ENCODE measurements at places on chromosomes 7 and 10.
A peak's percentile ranks its signal among the peaks of the same experiment; 100 is the strongest.

- DNase-seq, result no peak
Measured at GRCh38 chr7:155343661-155344121, 46.0 kb downstream of the INSIG1 start.

- DNase-seq, result no peak
Measured at GRCh38 chr7:13770305-13770704, 219.2 kb downstream of the ETV1 start.

DNA sequence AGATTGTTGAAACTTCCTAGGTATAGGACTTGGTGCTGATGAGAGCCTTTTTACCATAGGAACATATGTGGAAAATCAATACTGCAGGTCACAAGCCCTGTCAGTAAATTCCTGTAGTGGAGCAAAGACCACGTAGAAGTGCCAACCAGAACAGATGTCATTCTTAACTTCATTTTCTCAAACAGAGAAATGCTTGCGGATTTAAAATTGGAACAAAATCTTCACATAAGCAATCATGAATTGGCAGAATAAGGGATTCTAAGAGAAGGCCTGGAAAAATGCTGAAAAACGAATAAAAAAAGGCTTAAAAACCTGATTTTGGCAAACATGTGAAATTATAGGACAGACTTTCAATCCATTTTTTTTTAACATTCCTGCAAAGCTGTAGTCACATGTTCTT, 80.8 kb upstream of the SMIM30 start:
- no peak for DNase-seq

GRCh38 chr10:86968271-86968993, at the start of gene ADIRF:
Gene ADIRF (plus strand): TSS chr10:86968482. CDS start chr10:86968545, 63 bp downstream.
- peak; percentile 55 for DNase-seq

DNA sequence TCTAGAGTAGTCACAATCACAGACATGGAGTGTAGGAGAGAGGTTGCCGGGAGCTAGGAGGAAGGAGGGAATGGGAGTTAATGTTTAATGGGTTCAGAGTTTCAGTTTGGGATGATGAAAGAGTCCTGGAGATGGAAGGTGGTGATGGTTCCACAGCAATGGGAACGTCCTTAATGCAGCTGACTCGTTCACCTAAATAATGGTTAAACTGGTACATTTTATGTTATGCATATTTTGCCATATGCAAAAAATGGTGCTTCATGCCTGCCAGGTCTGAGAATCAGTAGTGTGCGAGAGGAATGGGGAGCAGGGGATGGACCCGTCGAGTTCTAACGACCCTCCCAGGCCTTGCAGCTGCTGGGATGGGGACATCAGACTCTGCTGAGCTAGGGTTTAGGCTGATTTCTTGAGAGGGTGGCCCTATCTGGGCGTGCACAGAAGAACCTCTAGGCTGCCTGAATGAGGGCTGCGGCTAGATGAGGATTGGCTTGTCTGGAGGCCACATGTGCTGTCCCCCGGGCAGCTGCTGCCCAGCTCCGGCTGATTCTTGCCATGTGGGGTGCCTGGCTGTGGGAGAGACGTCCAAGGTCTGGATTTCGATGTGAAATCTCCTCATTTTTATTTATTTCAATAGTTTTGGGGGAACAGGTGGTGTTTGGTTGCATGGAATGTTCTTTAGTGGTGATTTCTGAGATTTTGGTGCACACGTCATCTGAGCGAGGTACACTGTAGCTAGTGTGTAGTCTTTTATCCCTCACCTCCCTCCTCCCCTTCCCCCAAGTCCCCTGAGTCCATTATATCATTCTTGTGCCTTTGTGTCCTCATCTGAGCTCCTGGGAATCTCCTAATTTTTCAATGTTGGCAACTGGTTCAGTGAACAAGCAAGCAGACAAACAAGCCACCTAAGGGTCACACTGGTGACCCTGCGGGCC, 116.0 kb downstream of the GRK5 start:
- DNase-seq, result no peak

DNA sequence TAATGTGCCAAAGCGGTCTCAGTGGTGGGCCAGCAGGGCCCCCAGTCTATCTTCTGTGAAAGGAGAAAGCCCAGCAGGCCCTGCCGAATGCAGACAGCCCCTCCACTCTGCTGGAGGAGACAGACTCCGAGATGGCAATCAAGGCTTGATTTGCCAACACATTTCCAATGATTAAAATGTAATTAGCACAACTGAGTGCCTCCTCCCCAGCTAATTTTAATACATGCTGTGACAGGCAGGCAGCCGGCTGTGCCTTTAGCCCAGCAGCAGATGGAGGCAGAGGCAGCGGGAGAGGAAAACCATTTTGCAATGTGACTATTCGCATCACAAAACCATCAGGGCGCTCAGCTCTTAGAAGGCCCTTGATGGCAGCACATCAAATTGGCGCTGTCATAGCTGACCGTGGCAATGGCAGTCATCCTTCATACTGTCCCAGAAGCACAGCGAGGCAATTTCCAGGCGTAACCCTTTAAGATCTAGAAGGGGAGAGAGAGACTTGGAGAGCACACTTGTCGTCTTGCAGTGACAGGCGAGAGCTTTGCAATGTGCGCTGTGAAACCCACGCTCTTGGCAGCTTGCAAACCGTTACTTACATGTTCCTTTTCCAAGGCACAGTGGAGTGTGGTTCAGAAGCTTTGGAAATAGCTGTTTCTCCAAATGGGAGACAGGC, 714.8 kb upstream of the GALNT17 start:
- peak; percentile 98 for DNase-seq

DNA sequence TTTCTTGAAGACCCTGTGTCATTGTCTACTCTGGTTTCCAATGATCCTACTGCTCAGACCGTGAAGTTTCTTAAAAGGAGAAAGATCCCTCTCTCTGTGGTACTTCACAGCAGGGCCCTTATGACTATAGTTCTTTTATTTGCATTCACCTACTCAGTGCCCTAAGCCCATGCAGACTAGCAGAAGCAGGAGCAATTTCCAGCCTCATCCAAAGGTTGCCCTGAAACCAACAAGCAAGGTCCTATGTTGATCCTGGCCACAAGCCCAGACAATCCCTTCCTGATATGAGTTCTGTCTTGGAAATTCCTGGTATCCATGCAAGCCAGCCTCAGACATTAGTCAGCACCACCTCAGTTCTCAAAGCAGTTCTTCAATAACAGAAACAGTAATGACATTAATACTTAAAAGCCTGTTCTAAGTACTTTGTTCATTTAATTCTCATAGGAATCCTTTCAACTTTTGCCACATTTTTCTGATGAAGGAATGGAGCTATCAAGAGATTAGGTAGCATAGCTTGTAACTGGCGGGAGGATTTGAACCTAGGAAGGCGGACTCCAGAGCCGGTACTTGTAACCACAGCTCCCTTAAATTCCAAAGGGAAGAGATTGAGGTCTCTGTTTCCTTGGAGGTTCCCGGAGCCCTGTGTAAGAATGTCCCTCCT, 58.1 kb upstream of the ST8SIA6 start:
- no peak for DNase-seq

DNA sequence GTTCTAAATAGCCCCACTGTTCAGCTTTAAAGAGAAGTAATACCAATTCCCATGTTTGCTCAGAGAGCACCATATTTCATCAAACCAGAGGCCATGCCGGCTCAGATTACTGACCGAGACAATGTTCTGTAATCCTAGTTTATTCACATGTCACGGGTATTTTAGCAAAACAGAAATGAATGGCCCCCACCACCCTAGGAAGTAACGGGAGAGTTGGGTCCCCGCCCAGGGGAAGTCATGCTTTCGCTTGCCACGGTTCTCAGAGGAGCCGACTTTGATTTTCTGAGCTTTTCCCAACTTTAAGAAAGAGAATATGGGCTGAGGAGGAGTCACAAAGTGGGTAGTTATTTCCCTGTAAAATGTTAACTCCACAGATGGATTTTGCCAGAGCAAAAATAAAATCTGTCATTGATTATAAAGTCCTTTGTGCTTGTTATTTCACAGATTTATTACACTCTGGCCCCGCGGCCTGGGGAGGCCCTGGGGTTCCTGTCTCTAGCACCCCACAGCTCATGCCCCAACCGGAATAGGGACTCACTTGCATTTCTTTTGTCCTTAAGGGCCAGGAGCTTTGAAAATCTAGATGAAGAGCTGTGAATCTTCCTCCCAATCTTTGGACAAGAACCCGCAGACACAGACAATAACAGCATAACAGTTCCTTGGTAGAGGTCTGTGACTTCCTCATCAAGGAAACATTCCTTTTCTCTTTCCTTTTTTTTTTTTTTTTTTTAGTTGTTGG, 3.7 kb upstream of the GDF10 start:
- DNase-seq, result no peak

GRCh38 chr7:150994141-150994837, 3.5 kb downstream of the NOS3 start:
- DNase-seq, result no peak

- DNase-seq, result no peak
Measured at GRCh38 chr10:97703398-97704067, 10.0 kb upstream of the MARVELD1 start.

DNA sequence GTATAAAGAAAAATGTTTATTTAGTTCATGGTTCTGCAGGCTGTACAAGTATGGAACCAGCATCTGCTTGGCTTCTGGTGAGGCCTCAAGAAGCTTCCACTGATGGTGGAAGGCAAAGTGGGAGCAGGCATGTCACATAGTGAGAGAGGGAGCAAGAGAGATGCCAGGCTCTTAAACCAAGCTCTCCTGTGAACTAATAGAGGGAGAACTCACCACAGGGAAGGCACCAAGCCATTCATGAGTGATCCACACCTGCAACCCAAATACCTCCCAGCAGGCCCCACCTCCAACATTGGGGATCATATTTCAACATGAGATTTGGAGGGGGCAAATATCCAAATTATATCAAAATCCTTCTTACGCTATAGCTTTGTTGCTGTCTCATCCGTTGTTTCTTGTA, 113.1 kb downstream of the CPED1 start:
- DNase-seq, result no peak

DNA sequence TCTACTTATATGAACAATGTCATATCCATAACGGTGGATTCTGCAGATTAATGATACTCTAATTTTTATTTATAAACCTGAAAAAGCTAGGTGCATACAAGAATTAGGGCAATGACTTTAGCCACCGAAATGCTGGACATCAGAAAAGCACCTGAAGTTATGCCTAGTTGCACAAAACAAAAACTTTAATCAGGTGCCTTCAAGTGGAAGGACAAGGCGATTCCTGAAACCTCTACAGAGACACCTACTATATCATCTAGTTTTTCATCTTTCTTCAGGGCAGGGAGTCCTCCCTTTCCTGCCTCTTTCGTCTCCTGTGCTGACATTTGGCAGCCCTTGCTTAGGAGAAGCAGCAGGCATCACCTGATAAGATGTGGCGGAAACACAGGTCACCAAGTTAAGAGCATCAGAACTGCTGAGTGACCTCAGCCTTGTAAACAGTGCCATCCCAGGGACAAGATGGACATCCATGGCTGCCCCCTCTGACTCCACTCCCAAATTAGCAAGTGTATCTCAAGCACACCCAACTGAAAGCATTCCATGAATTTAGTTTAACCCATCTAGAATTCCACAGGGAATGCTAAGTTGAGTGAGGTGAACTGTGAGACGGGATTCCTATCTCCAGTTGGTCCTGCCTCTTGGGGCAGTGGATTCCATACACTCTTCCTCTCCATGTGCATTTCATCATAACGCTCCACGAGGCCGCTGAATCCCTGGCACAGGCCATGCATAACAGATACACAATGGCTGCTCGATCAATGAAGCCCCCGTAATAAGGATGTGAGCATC, 5.8 kb downstream of the ITPRIP start:
- no peak for DNase-seq

DNA sequence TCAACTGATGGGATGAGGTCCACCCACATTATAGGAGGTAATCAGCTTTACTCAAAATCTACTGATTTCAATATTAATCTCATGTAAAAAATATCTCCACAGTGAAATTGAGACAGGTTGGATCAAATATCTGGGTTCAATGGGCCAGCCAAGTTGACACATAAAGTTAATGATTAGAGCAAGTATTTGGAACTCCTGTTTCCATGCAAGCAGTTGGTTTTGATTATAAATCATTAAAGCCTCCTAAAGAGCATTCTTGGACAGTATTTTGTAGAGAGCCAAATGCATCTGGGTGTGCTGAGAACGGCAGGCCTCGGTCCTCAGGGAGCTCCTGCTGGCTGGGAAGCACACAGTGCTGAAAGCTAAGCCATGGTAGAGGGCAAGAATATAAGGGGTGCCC, 126.9 kb upstream of the BTBD16 start:
- no peak for DNase-seq

DNA sequence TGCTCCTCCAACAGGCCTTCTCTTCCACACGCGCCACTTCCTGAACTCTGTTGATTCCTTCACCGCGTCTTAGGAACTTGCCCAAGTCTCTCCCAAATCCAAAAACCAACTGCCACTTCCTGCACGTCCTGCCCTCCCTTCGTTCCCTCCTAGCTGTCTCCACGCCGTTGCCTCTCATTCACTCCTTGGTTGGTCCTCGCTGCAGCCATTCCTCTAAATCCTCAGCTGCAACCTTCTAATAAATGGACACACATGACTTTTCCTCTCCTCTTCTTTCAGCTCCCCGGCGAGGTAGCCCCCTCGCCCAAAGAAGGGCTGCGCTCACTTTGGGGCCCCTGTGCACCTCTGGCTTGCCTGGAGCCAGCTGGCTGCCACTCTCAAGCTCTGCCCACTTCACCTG, 110.2 kb downstream of the XRCC2 start:
- no peak for DNase-seq

- no peak for DNase-seq
Measured at GRCh38 chr10:17169803-17170202, 31.7 kb downstream of the TRDMT1 start.

DNA sequence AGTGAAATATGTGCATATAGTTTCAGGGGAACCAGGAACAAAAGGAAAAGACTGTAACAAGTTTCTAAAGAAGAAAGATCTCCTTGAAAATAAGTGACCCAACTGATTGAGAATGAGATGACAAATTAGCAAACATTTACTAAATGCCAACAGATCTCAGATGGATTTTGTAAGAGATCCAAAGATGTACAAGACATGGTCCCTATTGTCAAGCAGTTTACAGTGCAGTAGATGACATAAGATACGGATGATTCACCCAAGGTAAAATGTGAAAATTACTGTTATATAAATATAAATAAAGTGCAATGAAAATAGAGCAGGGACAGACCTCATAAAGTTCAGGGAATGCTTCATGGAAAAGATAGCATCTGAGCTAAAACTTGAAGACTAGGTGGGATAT, 121.5 kb upstream of the FZD1 start:
- no peak for DNase-seq

DNA sequence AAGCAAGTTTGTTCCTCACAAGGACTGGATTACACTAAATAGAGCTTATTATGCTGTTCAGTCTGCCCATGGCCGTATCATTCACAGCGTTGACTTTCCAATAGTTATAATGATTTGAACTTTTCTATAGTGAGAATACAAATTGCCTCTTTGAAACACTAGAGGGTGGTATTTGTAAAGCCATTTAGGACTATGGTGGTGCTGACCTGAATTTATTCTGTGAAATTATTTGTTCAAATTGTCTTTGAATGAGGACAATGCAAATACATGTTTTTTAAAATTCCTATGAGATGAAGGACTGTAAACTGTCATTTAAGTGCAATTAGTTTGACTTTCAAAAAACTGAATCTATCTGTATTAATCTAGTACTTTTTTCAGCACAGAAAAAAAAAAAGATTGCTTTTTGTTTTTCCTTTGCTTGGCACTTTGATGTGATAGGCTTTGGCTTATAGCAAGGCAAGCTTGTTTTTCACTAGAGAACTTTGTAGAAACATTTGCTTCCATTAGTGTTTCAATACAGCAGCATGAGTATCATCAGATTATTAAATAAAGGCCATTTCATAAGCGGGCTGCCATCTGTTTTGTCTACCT, 122.7 kb upstream of the TMEM229A start:
- peak; percentile 57 for DNase-seq

Data from NCI-H1694 treated with DMSO at 0.1 percent for 48 hours (cell line).